AG04449 (cell line): ENCODE measurements at places on chromosomes 6 and 20.

- no peak for DNase-seq
Observed at GRCh38 chr6:4564801-4565271, 211.4 kb upstream of the CDYL start.

GRCh38 chr6:63571361-63572043 lies 778 bp upstream of the LOC128125822 start:
- DNase-seq = peak; percentile 45

GRCh38 chr6:145360865-145361264 lies 374.5 kb downstream of the EPM2A start:
- no peak for DNase-seq

- DNase-seq = no peak
Observed at GRCh38 chr6:125157725-125158124, 4.2 kb downstream of the TPD52L1 start.

GRCh38 chr6:119879731-119880130 lies 530.2 kb upstream of the MAN1A1 start:
- no peak for DNase-seq

DNA sequence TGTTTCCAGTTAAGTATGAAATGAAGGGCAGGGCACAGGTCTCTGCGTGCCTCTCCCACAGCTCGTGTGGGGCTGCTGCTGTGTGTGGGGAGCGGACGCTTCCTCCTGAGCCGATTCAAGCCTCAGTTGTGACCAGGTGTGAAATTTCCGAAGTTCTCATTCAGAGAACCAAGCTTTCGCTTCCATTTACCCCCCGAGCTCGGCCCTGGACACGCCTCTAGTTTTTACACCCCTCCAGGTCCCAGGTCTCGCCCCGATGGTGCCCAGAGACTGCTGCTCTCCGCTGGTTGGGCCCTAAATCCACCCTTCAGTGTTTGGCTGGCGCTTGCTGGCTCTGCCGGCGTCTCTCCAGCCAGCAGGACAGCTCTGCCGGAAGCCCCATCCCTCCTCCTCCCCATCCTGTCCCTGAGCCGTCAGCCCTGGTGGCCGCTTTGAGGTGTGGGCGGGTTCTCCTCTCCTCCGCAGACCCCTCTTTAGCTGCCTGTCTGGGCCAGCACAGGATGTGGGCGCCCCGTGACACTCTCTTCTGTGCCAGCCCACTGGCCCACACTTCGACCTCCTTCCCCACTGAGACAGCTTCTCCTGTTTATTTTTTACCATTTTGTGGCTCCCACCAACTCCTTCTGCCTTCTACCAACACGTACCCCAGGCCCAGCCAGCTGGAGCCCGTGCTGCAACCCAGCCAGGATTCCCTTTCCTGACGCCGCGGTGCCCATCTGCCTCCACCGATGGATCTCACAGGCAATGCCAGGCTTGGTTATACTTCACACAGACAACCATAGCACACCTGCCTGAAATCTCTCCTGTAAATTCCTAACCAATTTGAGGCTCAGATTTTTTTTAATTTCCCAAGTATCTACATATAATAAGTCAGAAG lies 142.8 kb downstream of the DLL1 start:
- no peak for DNase-seq

- no peak for DNase-seq
Observed at GRCh38 chr6:163756079-163756478, 341.6 kb downstream of the QKI start.

DNA sequence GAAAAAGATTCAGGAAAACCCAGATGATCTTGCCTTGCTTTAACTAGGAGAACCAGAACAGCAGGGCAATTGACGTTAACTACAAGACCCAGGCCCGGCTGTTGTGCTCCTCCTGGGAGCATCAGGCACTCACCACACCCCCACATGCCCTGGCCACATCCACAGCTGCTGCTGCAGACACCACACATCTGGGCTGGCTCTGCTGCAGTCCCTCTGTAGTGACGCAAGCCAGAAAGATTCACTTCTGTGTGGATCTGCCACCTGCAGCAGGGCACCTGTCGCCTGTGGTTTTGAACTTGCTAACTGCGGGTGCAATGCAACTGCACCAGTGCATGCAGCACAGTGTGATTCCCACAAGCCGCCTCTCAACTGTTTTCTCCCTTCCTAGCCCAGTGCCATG lies 228.8 kb downstream of the SYNDIG1 start:
- no peak for DNase-seq
